Activated CD4-positive, CD25-positive, alpha-beta regulatory T cell treated with anti-CD3 and anti-CD28 coated beads, Interleukin-2, amount 50 U/mL, for 16 hours (primary cell): ENCODE measurements at places on chromosomes 7 and 10.

- no peak for DNase-seq
Measured at GRCh38 chr7:99078416-99078815, 65.5 kb downstream of the SMURF1 start.

DNA sequence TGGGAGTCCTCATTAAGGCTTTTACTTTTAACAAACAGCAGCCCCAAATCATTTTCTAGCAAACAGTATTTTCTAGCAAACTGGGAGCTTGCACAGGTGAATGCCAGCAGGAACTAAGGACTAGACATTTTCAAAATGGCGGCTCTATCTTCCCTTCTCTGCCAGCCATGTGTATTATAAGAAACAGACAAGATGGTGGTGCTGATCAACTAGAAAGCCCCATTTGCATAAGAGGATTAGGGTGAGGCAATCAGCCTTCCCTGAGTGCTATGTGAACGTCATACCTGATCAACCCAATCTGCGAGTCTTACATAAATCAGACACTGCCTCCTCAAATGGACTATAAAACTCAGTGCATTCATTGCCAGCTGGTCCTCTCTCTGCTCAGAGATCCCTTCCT lies 479.6 kb downstream of the IPMK start:
- DNase-seq: no peak

DNA sequence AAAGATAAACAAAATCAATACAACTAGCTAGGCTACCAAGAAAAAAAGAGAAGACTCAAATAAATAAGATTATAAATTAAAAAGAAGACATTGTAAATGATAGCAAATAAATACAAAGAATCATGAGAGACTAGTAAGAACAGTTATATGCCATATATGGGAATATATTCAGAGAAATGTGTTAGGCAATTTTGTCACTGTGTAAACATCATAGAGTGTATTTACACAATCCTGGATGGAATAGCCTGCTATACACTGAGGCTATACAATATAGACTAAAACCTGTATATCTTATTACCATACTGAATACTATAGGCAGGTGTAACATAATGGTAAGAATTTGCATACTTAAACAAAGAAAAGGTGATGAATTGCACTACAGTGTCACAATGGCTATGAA lies 717.4 kb downstream of the PARD3 start:
- no peak for DNase-seq

DNA sequence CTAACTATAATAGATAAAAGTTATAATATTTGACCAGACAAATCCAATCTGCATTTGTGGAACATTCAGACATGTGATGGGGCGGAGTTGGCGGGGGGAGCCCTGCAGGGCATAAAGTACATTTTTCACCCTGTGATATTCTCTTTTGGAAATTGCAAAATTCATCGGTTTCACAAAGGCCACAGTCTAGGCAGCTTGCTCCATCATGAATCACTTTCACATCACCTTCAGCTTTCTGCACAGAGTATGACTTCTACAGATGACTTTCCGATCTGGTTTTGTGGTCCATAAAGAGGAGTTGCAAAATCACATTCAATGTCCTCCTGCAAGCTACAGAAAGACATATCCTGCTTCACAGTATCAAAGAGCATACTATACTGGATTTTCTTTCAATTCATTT lies 51.4 kb upstream of the APBB1IP start:
- no peak for DNase-seq

- DNase-seq: no peak
Measured at GRCh38 chr10:29377333-29377961, 88.6 kb downstream of the LYZL1 start.

DNA sequence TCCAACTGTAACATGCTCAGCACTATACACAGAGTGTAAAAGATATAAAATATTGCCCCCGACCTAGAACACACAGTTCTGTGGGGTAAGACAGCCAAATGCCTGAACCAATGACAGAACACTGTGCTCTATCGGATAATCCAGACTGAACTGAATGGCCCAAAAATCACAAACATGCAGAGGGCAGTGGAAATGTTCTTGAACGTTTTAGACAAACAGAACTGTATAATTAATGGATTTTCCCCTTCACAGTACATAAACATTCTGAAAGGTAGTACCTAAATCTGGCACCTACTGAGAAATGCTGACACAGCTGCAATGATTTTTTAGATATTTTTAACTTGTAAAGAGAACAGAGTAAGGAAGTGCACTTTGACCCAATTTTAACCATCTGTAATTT lies 33.4 kb downstream of the PARD3 start:
- DNase-seq: no peak

GRCh38 chr10:61835069-61835945 lies 66.2 kb upstream of the ARID5B start:
- DNase-seq: no peak

GRCh38 chr10:30691639-30692015 lies 62.1 kb upstream of the LYZL2 start:
- DNase-seq: no peak

GRCh38 chr7:123241809-123242208 lies 42.0 kb upstream of the SLC13A1 start:
- no peak for DNase-seq

DNA sequence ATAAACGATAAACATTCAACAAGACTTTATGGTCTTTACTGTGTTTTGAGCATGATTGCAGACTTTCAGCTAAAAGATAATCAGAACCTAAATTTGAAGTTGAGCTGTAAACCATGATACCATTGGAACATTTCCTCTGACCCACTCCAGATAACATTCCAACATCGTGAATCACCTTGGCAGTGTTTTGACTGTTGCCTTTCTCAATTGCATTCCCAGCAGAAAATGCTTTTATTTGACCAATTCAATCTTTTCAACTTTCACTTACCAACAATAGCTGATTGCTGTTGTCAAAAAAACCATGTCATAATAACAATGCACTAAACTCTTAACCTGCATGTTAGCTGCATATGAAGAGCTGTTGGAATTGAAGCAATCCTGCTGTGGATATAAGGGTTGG lies 165.5 kb downstream of the MDFIC start:
- no peak for DNase-seq
